ENCODE measurements at places on chromosomes 16 and 17. TPM values are rescaled to one million over a fixed set of nuclear protein-coding genes. Genes with fewer than 3 reads are reported as not detected.

- DNase-seq = peak; percentile 97
Observed at GRCh38 chr17:59435238-59435637, 103.8 kb downstream of the YPEL2 start.

DNA sequence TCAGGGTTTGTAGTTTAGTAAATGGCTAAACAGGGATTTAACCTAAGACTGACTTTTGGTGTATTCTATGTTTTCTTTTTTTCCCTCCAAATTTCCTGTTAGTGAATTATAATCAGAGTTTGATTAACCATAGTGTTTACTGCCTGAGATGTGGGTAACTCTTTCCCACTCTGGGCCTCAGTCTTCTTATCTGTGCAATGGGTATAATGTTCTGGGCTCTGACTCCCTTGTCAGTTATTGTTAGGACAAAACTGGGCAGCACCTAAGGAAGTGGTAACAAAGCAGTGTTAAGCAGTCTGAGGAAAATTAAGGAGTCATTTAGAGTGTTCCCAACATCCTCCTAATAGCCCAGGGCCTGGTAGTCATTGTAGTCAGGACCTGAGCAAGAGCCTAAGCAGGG is 206.4 kb upstream of the N4BP1 start:
- DNase-seq = no peak

DNA sequence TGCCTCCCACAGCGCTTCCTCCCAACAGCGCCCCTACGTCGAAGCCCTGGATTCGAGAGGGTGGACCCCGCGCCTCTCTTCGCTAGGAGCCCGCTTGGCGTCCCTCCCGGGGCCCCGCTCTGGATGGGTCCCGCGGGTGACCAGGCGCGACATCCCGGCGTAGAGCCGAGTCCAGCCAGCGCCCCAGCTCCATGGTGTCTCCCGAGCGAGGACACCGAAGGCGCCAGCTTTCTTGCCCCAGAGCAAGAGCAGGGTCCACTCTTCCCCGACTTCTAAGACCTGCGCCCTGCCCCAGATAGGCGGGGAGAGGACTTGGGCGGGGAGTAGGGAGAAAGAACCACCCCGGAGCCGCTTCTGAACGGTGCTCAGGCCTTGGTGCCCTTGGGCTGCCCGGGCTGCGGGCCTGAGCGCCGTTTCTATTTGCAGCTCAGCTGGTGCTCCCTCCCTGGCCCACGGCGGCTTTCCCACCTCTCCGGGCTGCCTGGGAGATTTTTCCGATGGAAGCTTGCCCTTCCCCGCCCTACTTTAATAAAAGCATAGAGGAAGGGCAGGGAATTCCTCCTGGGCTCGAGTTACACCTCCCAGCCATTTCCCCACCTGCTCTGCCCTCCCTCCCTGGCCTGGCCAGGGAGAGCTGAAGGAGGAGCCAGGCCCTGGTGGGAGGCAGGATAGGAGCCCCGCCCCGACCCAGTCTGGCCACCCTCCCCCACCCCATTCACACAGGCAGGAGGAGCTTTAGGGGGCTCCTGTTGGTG is 1.8 kb downstream of the MMP15 start:
- peak; percentile 45 for DNase-seq

Gene SLC6A2
- total RNA-seq = not detected

- no peak for DNase-seq
Observed at GRCh38 chr16:20045886-20046285, 27.8 kb downstream of the GPR139 start.

Gene GNAO1
- total RNA-seq = not detected

- no peak for DNase-seq
Observed at GRCh38 chr17:8909586-8910270, 42.3 kb upstream of the PIK3R6 start.

DNA sequence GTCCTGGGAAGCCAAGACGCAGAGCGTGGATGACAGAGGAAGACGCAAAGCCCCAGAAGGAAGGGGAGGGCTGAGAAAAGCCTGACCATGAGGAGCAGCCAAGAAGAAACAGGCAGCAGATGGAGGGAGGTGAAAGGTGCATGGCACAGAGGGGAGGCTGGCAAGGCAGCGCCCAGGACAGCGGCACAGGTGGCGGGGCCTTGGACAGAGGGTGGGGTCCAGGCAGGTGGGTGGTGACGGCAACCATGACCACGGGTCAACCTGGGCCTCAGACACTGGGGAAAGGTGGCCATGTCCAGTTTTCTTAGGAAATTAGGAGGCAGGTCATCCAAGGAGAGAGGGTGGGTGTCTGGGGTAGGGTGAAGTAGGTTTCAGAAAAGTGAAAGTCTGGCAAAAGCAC is 17.0 kb downstream of the ARHGAP17 start:
- DNase-seq = no peak

Gene ST6GALNAC1
- 4.1 TPM for total RNA-seq

GRCh38 chr16:88069397-88070168 is 118.3 kb downstream of the BANP start:
- DNase-seq = no peak

GRCh38 chr16:68910051-68910450 is 66.7 kb downstream of the TANGO6 start:
- DNase-seq = no peak

- no peak for DNase-seq
Observed at GRCh38 chr17:41656249-41657023, 32.1 kb upstream of the KRT17 start.

Gene MEOX1
- 0.84 TPM for total RNA-seq

DNA sequence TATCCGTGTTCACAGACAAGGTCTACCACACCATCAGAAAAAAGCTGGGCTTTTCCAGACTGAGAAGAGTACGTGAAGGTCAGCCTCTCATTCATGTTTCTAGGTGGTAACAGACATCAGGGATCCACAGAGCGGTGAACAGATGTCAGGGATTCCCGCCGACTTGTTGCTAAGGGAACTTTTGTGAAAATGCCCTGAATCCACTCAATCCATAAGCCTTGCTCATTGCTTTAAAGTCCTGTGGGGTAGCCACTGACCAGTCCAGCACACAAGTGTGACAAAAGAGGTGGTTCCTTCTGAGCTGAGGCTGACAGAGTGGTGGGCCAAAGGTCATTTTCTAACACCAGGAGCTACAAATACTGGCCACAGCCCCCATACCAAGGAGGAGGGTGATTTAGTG is 5.9 kb downstream of the GAS7 start:
- no peak for DNase-seq

Gene MSLN
- total RNA-seq = 4.7 TPM

DNA sequence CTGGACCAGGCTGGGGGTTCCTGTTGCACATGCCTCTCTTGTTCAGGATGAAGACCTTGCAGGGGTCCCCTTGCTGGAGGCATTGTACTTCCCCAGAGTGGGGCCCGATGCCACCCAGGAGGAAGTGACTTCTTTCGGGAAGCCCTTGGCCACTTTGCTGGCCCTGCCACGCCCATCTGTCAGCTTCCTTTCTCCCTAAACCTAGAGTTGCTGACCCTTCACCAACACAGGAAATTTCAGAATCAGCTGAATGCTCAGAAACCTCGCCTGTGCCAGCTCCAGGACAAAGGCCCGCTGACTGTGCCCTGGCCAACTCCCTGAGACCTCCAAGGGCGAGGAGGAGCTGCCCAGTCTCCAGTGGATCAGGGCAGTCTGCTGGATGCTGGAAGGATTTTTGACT is 26.7 kb downstream of the WNT9B start:
- no peak for DNase-seq

All from PC-3 (cell line).